Ovary (tissue), 10 donors: ENCODE measurements at places on chromosomes 7 and 10. TPM values are rescaled to one million over a fixed set of nuclear protein-coding genes. Genes with fewer than 3 reads are reported as not detected.

The PKD2L1 gene
- 2.2 TPM for total RNA-seq

The PIP gene
- 4.9 TPM for total RNA-seq

The LRRC17 gene
- total RNA-seq, result 64.3 TPM

The CD36 gene
- total RNA-seq, result 16.1 TPM

The DENND2A gene
- 44.9 TPM for total RNA-seq

The INSYN2A gene
- 1.7 TPM for total RNA-seq

The FAM221A gene
- total RNA-seq, result 5.7 TPM

The CNTNAP2 gene
- 2.6 TPM for total RNA-seq

The MSS51 gene
- 2.2 TPM for total RNA-seq

The DGKI gene
- 0.13 TPM for total RNA-seq

The SEMA3A gene
- total RNA-seq, result 2.2 TPM

The GPR15LG gene
- not detected for total RNA-seq

The SFMBT2 gene
- 25.1 TPM for total RNA-seq

The SDK1 gene
- total RNA-seq, result 5.7 TPM

The TNS3 gene
- 46.1 TPM for total RNA-seq

The CUBN gene
- 5.1 TPM for total RNA-seq

The CRHR2 gene
- total RNA-seq, result 0.96 TPM

The UPK3BL1 gene
- 30.3 TPM for total RNA-seq

The CDC14C gene
- not detected for total RNA-seq

The SNX10 gene
- total RNA-seq, result 3.4 TPM

The TECPR1 gene
- 22.4 TPM for total RNA-seq

The EIF4EBP2 gene
- total RNA-seq, result 85.4 TPM

The SEMA3E gene
- 2.2 TPM for total RNA-seq

The SMO gene
- total RNA-seq, result 29.6 TPM

The CPN1 gene
- not detected for total RNA-seq

The EVX1 gene
- total RNA-seq, result not detected

The CFAP46 gene
- total RNA-seq, result 0.56 TPM

The TAS2R3 gene
- 2.5 TPM for total RNA-seq

The SORCS1 gene
- 0.84 TPM for total RNA-seq

The LEP gene
- total RNA-seq, result 0.23 TPM

The GRM8 gene
- total RNA-seq, result 2.4 TPM

The AGR2 gene
- total RNA-seq, result 8.5 TPM

The R3HCC1L gene
- total RNA-seq, result 10.8 TPM

The CYP2E1 gene
- total RNA-seq, result 3.7 TPM

The NKX1-2 gene
- total RNA-seq, result not detected

The ADAM12 gene
- total RNA-seq, result 17.0 TPM

The CLDN3 gene
- total RNA-seq, result 3.3 TPM

The ZNF679 gene
- not detected for total RNA-seq

The HERC4 gene
- total RNA-seq, result 36.8 TPM

The OGDHL gene
- total RNA-seq, result 1.1 TPM

The TMEM176B gene
- 108 TPM for total RNA-seq

The ACBD7 gene
- 0.17 TPM for total RNA-seq

The FXYD4 gene
- not detected for total RNA-seq

The ACTR3C gene
- 8.3 TPM for total RNA-seq

The PITX3 gene
- not detected for total RNA-seq

The C7orf57 gene
- 0.32 TPM for total RNA-seq

The IGFBP1 gene
- 1.1 TPM for total RNA-seq

The ZNF239 gene
- total RNA-seq, result 7.0 TPM

The GRM3 gene
- not detected for total RNA-seq
